Right lobe of liver (tissue), 6 donors: ENCODE measurements at places on chromosomes 11 and 22.

GRCh38 chr11:63369165-63369970 is at the start of gene SLC22A9:
SLC22A9 (plus strand) TSS chr11:63369785; CDS start chr11:63370057, 272 bp downstream.
- no peak for DNase-seq

DNA sequence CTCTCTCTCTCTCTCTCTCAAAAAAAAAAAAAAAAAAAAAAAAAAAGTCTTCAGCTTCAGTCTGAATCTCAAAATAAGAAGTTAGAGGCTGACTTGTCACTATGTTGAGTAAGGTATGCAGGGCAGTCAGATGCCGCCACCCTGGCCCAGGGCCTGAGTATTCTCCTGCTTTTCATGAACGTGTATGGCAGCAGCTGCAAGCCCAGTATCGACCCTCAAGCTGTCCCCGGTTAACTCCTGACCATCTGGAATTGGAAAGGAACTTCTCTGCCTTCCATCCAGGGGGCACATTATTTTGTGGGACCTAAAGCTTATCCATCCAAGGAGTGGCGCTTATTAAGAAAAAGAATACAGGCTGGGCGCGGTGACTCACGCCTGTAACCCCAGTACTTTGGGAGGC is 11.4 kb downstream of the MRGPRD start:
- DNase-seq: no peak

DNA sequence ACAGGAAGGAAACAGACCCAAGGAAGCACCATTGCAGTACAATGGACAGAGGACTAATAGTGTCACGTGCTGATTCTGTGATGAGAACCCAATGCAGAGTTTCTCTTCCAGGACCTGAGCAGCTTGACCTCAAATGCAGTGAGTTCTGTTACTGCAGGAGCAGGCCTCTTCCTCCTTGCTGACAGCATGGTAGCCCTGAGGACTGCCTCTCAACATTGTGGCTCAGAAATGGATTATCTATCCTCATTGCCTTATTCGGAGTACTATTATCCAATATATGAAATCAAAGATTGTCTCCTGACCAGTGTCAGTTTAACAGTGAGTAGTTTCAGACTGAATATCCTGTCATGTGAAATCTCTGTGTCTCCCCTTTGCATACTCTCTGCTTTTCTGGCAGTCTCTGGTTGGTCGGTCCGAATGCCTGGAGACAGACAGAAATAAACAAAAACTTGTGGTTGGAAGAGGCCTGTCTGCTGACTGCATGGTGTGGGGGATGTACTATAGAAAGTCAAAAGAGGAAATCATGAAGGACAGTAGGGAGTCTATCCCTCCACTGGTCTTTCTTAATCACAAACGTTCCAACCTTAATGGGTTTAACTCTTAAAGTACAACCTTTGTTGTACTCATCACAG is 6.9 kb upstream of the MS4A14 start:
- DNase-seq: no peak

DNA sequence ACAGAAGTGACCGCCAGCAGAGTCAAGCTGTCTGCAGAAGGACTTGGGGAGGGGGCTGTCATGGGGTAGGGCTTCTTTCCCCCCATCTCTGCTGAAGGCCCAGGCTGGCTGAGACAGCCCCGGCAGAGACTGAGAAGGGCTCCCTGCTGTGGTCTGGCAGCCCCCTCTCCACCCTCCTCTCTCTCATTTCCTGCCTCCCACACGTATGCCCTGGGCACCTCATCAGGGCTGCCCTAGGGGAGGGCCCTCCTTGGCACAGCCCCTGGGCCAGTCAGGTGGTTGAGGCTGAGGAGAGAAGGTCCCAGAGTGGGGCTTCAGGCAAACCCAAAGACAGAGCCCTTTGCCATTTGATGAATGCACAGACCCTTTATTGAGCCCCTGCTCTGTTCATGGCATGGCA is 3.6 kb downstream of the RASD2 start:
- DNase-seq: no peak

DNA sequence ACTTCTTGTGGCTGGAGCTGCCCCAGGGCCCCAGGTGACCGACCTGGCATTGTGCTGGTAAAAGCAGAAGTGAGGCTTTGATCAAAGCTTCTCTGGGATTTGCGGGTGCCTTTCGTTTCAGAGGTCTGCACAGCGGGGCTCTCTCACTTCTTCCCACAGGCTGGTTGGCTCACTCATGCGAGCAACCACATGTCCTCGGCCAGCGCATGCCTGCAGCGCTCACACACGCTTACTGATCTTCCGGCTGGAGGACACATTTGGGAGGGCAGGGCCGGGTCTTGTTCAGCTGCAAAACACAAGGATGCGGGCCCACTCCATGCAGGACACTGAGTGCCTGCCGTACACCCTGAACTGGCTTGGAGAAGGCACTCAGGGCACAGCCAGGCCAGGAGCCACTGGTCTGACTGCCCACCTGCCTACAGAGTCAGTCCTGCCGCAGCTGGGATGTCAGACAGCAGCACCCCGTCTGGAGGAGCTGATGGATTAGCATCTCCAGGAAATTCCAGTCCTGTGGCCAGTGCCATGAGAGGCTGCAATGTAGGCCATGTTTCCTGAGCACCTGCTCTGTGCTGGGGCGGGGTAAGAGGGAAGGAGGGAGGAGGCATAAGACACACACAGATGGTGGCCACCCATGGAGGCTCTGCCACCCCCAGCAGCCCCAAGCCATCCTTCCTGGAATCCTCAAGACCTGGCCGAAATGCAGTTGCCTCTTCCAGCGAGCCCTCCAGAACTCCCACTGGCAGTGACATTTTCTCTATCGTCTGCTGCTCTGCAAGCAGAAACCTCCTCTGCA is 1383.2 kb downstream of the BRD1 start:
- no peak for DNase-seq

GRCh38 chr11:22703040-22703439 is 36.6 kb downstream of the GAS2 start:
- DNase-seq: no peak

DNA sequence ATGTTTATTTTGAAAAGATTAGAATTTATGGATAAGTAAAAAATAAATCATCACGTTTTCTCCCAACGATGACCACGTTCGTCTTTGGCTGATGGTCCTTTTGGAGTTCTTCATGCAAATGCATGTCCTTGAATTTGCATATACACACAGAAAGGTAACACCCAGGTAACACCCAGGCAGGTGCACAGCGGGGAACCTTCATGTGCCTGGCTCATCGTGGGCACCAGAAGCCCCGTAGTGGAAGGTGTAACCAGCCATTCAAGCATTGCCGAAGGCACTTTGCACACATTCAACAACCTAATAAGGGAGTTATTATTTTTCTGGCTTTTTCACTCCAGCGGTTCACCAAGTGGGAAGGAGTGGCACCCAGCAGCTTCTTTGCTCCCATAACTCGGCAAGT is 404.6 kb downstream of the TBC1D22A start:
- DNase-seq: no peak
